Pancreas (tissue), 10 donors: ENCODE measurements at places on chromosomes 6 and 20. TPM values are rescaled to one million over a fixed set of nuclear protein-coding genes. Genes with fewer than 3 reads are reported as not detected.

KCNK16 gene
- polyA plus RNA-seq: 121 TPM

LIN28B gene
- not detected for polyA plus RNA-seq

STK38 gene
- 16.7 TPM for polyA plus RNA-seq

- no peak overlapping the region for H3K4me3 ChIP-seq
- H3K27ac ChIP-seq: no peak overlapping the region
- no peak for DNase-seq
- no peaks in the 10 kb centered on the region for H3K27me3 ChIP-seq
These were observed 204.5 kb upstream of the PRDM1 start for GRCh38 chr6:105881608-105882007.

- H3K27ac ChIP-seq: no peak overlapping the region
- DNase-seq: no peak
- H3K36me3 ChIP-seq: no peaks in the 10 kb centered on the region
- no peaks in the 10 kb centered on the region for H3K4me1 ChIP-seq
These were observed 38.5 kb downstream of the RBM38 start for GRCh38 chr20:57429580-57430200.

DNA sequence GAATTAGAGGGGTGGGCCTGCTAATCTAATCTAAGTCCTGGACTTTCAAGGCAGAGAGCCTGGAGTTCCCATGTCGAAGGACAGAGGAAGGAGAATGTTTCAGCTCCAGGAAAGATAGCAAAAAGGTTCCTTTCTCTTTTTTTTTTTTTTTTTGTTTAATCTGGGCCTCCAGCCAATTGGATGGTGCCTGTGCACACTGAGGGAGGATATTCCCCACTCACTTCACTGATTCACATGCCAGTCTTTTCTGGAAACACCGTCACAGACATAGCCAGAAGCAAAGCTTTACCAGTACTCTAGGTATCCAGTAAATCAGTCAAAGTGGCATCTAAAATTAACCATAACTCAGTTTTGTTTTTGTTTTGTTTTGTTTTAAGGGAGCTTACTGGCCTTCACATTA, 721.1 kb downstream of the TENT5A start:
- no peaks in the 10 kb centered on the region for H3K36me3 ChIP-seq
- no peak for DNase-seq
- no peaks in the 10 kb centered on the region for H3K4me1 ChIP-seq
- no peak overlapping the region for H3K27ac ChIP-seq
- no peak overlapping the region for H3K4me3 ChIP-seq

DNA sequence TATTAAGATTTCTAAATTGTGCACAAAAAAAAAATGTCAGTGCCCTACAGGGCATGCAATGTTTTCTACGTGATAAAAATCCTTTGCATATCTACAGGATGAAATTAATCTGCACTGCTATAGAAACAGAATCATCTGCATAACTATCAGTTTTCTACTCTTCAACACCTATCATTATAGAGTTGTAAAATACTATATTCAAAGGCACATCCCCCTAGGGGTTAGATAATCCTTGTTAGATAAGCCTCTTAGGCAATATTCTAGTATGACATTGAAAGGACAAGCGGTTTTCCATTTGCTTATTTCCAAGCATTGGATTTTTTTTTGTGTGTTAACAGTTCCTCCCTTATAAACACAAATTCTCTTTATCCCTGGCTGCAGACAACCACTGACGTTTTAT, 98.7 kb upstream of the LAMA2 start:
- H3K4me3 ChIP-seq: no peak overlapping the region
- no peaks in the 10 kb centered on the region for H3K27me3 ChIP-seq
- no peak overlapping the region for H3K27ac ChIP-seq

DNA sequence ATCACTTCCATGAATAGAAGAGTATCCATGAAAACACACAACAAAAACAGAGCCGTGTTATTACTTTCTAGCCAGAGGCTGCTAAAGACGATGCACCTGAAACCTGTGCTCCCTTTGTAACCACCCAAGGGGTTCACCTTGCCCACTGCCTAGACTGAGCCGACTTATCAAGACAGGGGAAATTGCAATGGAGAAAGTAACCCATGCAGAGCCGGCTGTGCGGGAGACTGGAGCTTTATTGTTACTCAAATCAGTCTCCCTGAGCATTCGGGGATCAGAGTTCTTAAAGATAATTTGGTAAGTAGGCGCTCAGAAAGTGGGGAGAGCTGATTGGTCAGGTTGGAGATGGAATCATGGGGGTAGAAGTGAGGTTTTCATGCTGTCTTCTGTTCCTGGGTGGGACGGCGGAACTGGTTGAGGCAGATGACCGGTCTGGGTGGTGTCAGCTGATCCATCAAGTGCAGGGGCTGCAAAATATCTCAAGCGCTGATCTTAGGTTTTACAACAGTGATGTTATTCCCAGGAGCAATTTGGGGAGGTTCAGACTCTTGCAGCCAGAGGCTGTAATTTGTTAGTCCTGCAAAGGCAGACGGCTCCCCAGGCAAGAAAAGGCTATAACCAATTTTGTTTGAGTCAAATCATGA, 366.6 kb downstream of the PREX1 start:
- H3K27me3 ChIP-seq: no peaks in the 10 kb centered on the region
- no peaks in the 10 kb centered on the region for H3K36me3 ChIP-seq
- no peak for DNase-seq
- H3K4me1 ChIP-seq: no peaks in the 10 kb centered on the region
- H3K27ac ChIP-seq: no peak overlapping the region
- no peak overlapping the region for H3K4me3 ChIP-seq

- H3K27me3 ChIP-seq: no peaks in the 10 kb centered on the region
- DNase-seq: no peak
- no peaks in the 10 kb centered on the region for H3K4me1 ChIP-seq
These were observed 69.0 kb downstream of the SLC22A3 start for GRCh38 chr6:160417146-160417545.

GRCh38 chr6:20706238-20706938, 172.1 kb downstream of the CDKAL1 start:
- H3K4me1 ChIP-seq: peaks cover 31% of the 10 kb centered on the region
- H3K36me3 ChIP-seq: no peaks in the 10 kb centered on the region
- H3K27me3 ChIP-seq: no peaks in the 10 kb centered on the region
- no peak overlapping the region for H3K4me3 ChIP-seq
- DNase-seq: no peak
- H3K27ac ChIP-seq: no peak overlapping the region

GRCh38 chr20:20181322-20181721, 129.0 kb downstream of the CFAP61 start:
- no peak for DNase-seq
- H3K36me3 ChIP-seq: no peaks in the 10 kb centered on the region
- H3K4me3 ChIP-seq: no peak overlapping the region
- no peaks in the 10 kb centered on the region for H3K4me1 ChIP-seq

GRCh38 chr20:19860737-19861136, 102.7 kb downstream of the RIN2 start:
- no peak overlapping the region for H3K27ac ChIP-seq
- no peak for DNase-seq
- no peak overlapping the region for H3K4me3 ChIP-seq
- H3K27me3 ChIP-seq: no peaks in the 10 kb centered on the region
